ENCODE measurements at places on chromosomes 6 and 20.

DNA sequence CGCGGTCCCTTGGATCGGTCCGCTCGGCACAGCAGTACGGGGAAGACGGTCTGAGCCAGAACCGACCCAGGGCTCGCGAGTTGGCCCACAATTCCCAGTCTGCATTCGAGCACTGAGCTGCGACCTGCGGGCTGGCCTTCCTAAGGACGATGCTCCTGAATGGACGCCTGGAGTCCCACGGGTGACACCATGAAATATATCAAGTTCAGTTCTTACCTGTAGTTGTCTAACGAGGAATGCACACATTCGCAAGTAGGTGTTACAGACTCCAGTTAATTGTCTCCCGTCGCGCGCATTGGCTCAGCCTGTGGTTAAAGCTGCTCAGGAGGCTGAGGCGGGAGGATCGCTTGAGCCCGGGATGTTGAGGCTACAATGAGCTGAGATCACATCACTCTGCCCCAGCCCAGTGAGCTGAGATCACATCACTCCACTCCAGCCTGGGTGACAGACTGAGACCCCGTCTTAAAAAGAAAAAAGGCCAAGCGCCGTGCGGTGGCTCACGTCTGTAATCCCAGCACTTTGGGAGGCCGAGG is 802 bp downstream of the PEX7 start:
- no peak for DNase-seq

- no peak for DNase-seq
Measured at GRCh38 chr6:7805850-7806214, 79.9 kb downstream of the BMP6 start.

GRCh38 chr6:138873191-138873590 is 77.3 kb downstream of the ECT2L start:
- no peak for DNase-seq

- no peak for DNase-seq
Measured at GRCh38 chr6:168967281-168967925, 286.2 kb downstream of the THBS2 start.

GRCh38 chr20:44123874-44124535 is 63.0 kb downstream of the JPH2 start:
- no peak for DNase-seq

DNA sequence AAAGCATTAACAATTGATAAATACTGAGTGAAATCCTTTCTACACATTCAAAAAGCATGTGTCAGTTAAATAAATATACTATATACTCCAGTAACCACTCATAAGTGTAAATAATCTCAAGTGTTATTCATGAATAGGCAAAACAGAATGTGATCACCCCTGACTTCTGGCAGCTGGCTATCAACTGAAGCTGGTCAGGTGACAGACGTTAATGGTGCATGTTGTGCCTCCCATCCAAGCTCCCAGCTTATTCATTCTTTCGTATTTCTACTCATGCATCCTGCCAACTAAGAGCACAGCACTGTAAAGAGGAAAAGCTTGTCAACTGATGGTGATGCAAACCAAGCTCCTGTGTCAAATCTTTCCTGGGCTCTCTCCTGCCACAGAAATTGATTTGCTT is 7.7 kb downstream of the PSMB1 start:
- no peak for DNase-seq

- no peak for DNase-seq
Measured at GRCh38 chr20:35611482-35611881, 4.1 kb upstream of the SPAG4 start.

- DNase-seq = no peak
Measured at GRCh38 chr6:139588076-139588639, 213.7 kb upstream of the CITED2 start.

DNA sequence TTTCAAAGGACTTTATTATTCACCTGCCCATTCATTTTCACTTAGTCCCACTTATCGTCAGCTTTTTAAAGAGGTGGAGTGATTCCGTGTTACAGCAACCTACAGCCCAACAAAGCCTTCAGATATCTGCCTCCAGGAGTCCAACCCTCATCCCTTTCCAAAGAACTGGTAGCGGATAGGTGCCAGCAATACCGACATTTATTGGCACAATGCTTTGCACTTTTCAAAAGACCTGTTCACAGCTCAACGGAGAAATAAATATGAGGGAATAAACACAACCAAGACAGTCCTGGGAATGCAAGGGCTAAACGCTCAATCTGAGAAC is 819 bp upstream of the MTRF1L start:
- DNase-seq = no peak

GRCh38 chr6:163603395-163603794 is 188.9 kb downstream of the QKI start:
- no peak for DNase-seq

GRCh38 chr6:34890533-34890925 is 1.5 kb downstream of the ANKS1A start:
- DNase-seq = no peak

DNA sequence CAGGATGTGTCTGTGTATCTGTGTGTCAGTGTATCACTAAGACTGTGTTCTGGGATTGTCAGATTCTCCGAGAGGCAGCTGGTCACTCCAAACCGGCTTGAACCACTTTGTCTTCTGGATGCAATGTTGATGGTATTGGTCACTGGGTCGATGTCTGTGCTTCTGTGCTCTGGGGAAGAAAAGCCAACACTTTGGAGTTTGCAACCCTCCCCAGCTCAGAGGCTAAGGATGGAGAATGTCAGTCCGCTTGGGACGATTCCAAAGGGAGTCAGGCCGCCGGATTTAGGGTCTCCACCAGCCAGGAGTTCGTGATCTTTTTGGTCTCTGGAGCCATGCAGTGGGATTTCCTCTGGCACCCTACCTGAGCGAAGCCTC is 5.2 kb downstream of the MAFB start:
- DNase-seq = no peak

DNA sequence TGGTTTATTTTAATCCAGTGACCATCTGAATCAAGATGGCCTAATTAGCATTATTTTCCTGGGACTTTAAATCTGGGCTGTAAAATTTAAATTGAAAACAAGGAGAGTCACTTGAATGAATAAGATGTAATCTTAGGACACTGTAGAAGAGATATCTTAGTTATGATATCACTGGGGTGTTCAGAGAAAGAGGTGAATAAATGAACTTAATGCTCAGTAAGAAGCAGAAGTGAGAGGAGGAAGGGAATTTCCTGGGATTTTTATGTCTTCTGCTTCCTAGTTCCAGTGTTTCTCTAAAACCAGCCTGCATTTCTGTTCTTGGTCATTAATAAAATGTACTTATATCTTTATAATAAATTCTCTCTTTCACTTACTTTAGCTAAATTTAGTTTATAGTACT is 136.8 kb upstream of the PTPRK start:
- no peak for DNase-seq

- DNase-seq = no peak
Measured at GRCh38 chr6:165571068-165571682, 91.9 kb downstream of the PDE10A start.

GRCh38 chr20:4946986-4947385 is 54.3 kb downstream of the SLC23A2 start:
- DNase-seq = no peak

- no peak for DNase-seq
Measured at GRCh38 chr6:108348655-108349349, 53.9 kb downstream of the AFG1L start.

GRCh38 chr6:29907637-29908340 is 34.5 kb upstream of the HLA-A start:
- no peak for DNase-seq

GRCh38 chr20:14716351-14716801 is 379.0 kb upstream of the FLRT3 start:
- DNase-seq = no peak

DNA sequence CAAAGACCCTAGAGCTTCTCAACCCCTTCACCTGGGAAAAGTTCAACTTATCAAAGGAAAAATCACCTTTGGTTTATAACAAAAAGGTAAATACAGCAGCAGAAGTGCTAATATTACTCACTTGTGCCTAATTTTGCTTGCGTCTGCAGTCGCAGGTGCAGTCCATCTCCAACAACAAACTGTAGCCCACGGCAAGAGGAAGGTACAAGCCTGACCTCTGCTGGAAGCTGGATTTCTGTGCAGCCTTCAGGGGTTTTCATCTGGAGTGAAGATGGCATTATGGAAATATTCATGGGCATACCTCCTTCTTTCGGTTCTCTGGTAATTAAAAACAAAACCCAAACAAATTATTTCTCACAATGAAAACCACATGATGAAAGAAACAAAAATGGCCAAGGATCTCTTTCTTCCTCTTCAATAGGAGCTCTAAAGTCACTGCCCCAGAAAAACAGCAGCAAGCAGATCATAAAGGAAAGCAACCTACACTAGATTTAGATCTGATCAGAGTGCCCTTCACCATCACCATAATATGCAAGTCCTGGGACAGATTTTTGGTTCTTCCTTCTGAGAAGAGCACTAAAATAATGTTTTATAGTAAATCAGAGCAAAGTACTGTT is 7.8 kb downstream of the UBE3D start:
- DNase-seq = no peak

- no peak for DNase-seq
Measured at GRCh38 chr20:3885715-3886114, 3.5 kb upstream of the PANK2 start.

GRCh38 chr20:17896193-17896723 is 72.3 kb downstream of the SNX5 start:
- DNase-seq = no peak

GRCh38 chr6:52157301-52157941 is 28.8 kb upstream of the IL17A start:
- peak; percentile 49 for DNase-seq

- no peak for DNase-seq
Measured at GRCh38 chr6:28982476-28983266, 22.4 kb downstream of the ZNF311 start.

DNA sequence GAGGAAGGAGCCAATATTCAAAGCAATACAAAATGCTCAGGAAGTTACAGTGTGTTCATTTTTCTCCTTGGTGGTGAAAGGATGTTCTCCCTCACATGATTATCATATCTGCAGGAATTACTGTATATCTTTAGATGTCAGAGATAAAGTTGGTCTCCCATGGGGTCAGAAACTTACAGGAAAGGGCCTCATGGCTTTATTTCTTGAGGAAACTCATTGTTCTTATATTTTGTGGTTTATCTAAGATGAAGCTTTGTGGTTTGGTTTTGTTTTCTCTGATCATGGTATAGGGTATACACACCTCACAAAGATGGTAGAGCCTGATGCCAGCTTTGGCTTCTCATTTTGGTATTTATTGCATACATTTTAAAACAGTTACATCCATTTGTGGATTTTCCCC is 100.5 kb upstream of the STXBP5 start:
- DNase-seq = no peak

DNA sequence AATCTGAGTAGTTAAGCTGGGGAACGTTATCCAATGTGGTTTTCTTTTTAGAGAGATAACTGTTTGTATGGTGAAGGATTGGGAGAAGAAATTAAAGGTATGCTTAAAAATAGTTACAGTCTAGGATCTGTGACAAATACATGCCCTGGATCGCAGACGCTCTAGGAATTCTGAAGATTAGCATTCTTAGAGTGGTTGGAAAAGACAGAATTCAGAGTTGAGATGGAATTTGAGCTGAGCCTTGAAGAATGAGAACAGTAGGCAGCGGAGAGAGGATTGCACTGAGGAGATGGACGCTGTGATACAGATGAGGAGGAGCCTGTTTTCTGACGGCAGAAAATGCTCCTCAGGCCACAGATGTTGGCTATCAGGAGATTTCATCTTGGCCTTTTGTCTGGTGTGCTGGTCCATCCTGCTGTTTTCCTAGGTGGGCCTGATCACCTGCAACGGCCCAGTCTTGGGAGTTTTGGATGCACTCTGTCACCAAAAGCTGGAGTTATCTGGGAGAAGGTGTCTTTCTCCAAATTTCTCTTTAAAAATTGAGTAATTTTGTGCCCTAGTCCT is 48.3 kb upstream of the KIF25 start:
- DNase-seq = no peak

- no peak for DNase-seq
Measured at GRCh38 chr20:48286601-48287000, 501.3 kb upstream of the SULF2 start.

DNA sequence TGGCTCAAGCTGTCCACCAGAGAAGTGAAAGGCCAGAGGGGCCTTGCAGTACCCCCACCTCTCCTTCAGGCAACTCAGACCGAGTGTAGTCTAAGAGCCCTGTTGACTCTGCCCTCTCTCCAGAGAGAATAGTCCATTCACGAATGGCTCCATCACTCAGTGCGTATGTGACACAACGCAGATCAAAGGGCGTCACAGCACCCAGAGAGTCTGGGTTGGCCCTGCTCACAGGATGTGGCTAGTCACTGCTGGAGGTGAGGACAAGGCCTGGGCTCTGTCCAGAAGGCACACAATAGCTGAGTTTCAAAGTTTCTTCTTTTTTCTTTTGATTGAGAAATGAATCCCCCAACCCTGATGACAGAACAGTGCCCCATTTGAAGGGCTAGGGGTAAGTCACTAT is 74.1 kb downstream of the TRMT11 start:
- DNase-seq = no peak

- no peak for DNase-seq
Measured at GRCh38 chr20:14538433-14538832, 201.0 kb upstream of the FLRT3 start.

DNA sequence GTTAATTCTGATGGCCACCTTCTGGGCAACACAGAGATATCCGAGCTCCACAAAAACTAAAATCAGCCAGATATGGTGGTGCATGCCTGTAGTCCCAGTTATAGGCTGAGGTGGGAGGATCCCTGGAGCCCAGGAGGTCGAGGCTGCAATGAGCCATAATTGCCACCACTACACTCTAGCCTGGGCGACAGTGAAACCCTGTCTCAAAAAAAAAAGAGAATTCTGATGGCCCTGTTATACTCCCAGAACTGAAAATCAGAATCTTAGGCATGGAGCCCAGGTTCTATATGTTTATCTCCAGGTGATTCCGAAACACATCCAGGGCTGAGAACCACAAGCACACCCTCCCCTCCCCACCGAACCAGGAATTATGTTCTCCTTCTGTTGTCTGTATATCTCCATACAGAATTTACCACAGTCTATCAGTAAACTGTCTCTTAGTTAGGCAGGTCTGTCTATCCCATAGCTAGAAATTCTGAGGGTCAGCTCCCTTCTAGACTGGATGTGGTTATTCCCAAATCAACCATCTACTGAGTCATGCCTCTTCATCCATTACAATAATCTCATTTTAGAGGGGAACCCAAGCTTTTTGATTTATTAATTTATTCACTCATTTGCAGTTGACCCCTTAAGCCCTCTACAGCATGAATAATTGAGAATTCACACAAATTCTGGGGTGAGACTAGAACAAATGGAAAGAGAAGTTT is 24.8 kb upstream of the CCND3 start:
- DNase-seq = no peak

All from activated T-cell treated with anti-CD3 and anti-CD28 coated beads for 48 hours (primary cell).